K562 (cell line): ENCODE measurements at places on chromosomes 6 and 20. TPM values are rescaled to one million over a fixed set of nuclear protein-coding genes. Genes with fewer than 3 reads are reported as not detected.

DNA sequence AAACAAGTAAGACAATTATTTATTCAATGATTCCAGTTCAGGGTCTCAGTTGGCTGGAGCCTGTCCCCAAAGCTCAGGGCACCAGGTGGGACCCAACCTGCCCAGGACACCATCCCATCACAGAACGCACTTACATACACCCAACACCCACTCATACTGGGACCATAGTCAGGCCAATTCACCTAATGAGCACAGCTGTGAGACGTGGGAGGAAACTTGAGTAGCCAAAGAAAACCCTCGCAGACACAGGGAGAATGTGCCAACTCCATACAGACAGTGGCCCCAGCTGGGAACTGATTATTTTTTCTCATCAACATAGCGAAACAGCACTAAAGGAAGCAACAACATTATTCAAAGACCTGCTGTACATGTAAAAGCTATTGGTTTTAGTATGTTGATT lies 58.6 kb upstream of the DOK5 start:
- H3K4me3 ChIP-seq: no peak overlapping the region
- DNase-seq: no peak
- H3K36me3 ChIP-seq: no peaks in the 10 kb centered on the region

GRCh38 chr6:169529931-169530751 lies 171.7 kb downstream of the WDR27 start:
- no peak for DNase-seq
- no peaks in the 10 kb centered on the region; the same call in 1 of the 2 replicates for H3K27me3 ChIP-seq
- no peaks in the 10 kb centered on the region for H3K36me3 ChIP-seq
- no peak overlapping the region for H3K4me3 ChIP-seq
- no peaks in the 10 kb centered on the region for H3K4me1 ChIP-seq

DNA sequence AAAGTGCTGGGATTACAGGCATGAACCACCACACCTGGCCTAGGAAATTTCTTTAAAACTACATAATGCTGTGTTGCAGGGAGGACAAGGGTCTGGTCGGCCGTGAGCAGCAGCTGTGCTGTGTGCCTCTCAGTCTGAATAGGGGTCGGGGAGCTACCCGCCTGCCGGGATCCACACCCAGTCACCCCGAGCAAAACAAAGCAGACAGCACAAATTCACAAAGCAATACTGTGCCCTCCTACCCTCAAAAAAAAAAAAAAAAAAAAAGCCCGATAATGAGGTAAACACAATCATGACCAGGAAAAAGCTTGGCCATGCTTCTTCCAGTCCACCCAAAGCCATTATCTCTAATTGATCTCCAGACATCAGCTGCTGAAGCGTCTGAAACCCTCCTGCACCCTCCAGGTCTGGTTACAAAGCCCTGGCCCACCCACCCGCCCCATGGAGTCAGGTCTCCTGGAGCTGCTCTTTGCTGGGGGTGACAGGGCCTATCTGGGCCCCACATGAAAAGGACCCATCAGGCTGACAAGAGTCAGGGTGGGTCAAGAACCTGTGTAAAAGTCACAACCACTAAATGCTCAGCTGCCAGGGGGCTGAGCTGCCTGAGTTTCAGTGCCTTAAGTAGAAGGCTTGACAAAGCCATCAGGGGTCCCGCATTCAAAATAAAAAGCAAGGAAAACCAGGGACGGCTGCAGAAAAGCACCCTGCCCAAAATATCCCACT lies 88.2 kb downstream of the NOL4L start:
- no peak for DNase-seq
- H3K4me1 ChIP-seq: peaks cover 8% of the 10 kb centered on the region; the same call in 2 of the 3 replicates
- no peak overlapping the region for H3K4me3 ChIP-seq
- H3K36me3 ChIP-seq: peaks cover 41% of the 10 kb centered on the region
- no peaks in the 10 kb centered on the region for H3K27me3 ChIP-seq

DNA sequence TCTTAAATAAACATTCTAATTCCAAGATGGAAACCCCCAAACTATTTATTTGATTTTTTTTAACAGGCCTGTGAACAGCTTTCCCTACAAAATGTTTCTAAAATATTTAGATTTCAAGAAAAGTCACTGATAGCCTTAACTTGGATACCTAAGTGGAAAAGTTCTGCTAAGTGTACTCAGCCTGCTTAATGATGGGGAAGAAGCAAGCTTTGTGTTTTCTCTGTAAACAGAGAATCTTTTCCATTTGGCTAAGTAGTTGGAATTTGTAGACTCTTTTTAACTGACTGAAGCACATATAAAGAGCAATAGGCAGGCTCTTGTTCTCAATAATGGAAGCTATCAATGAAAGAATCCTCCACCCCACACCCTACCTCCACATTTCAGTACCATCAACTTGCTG lies 108.2 kb downstream of the KIF6 start:
- no peaks in the 10 kb centered on the region for H3K27me3 ChIP-seq
- DNase-seq: no peak
- no peak overlapping the region for H3K27ac ChIP-seq
- no peaks in the 10 kb centered on the region for H3K36me3 ChIP-seq

- no peak overlapping the region for H3K27ac ChIP-seq
- H3K4me3 ChIP-seq: no peak overlapping the region
- peaks cover 8% of the 10 kb centered on the region for H3K4me1 ChIP-seq
- H3K27me3 ChIP-seq: no peaks in the 10 kb centered on the region; the same call in 1 of the 2 replicates
Measured at GRCh38 chr6:44453146-44453545, 65.6 kb downstream of the CDC5L start.

DNA sequence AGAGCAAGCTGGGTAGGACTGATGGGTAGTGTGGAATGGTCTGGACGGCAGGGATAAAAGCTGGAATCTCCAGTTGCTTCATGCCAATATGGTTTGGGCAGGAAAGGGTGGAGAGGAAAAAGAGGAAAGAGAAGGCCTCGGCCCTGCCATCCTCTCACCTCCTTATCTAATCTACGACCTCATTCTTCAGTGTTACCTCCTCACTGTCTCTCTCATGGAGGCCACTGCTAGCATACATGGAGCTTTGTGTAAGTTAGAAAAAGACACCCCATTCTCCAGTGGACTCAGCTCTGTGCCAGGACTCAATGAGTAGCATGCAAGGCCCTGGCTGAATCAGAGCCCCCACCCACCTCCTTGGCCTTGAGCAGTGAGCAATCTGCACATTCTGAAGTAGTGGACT lies 6.1 kb upstream of the ARID1B start:
- H3K27ac ChIP-seq: no peak overlapping the region
- no peak for DNase-seq
- H3K36me3 ChIP-seq: no peaks in the 10 kb centered on the region
- no peaks in the 10 kb centered on the region; the same call in 2 of the 3 replicates for H3K27me3 ChIP-seq
- peaks cover 8% of the 10 kb centered on the region for H3K4me1 ChIP-seq
- no peak overlapping the region for H3K4me3 ChIP-seq

DNA sequence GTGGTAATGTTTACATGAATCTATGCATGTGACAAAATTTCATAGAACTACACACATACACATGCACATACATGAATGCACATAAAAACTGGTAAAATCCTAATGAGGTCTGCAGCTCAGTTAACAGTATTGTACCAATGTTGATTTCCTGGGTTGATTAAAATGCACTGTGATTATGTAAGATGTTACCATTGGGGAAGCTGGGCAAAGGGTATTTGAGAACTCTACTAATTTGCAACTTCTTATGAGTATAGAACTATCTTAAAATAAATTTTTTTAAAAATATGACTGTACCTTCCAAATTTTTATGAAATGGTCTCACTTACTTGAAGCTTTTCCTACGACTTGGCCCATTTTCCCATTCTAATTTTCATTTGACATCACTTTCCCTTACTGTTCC lies 43.4 kb upstream of the TENT5A start:
- H3K27ac ChIP-seq: no peak overlapping the region
- H3K27me3 ChIP-seq: no peaks in the 10 kb centered on the region
- H3K36me3 ChIP-seq: no peaks in the 10 kb centered on the region
- no peaks in the 10 kb centered on the region for H3K4me1 ChIP-seq
- H3K4me3 ChIP-seq: no peak overlapping the region
- no peak for DNase-seq

DNA sequence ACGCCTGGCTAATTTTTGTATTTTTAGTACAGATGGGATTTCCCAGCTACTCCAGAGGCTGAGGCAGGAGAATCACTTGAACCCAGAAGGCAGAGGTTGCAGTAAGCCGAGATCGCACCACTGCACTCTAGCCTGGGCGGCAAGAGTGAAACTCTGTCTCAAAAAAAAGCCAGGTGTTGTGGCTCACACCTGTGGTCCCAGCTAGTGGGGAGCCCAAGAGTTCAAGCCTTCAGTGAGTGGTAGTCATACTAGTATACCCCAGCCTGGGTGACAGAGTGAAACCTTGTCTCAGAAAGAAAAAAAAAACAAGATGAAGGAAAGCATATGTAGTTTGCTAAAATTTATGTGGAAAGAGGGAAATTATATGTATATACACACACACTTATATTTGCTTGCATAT lies 20.0 kb upstream of the POU5F1 start:
- no peak for DNase-seq
- no peaks in the 10 kb centered on the region for H3K4me1 ChIP-seq
- no peaks in the 10 kb centered on the region for H3K36me3 ChIP-seq
- H3K27ac ChIP-seq: no peak overlapping the region
- H3K27me3 ChIP-seq: no peaks in the 10 kb centered on the region

- H3K4me1 ChIP-seq: peaks cover 32% of the 10 kb centered on the region
- H3K27me3 ChIP-seq: no peaks in the 10 kb centered on the region
- peak within 1 kb of the TSS; percentile 91 for H3K4me3 ChIP-seq
- peak; percentile 97 for DNase-seq
- H3K36me3 ChIP-seq: peaks cover 39% of the 10 kb centered on the region; the same call in 2 of the 3 replicates
Measured at GRCh38 chr6:32127717-32128592, at the start of gene ATF6B. Gene ATF6B (minus strand): TSS chr6:32128246. CDS start chr6:32128207, 39 bp downstream.

GGTLC1 gene
- not detected in 2 replicates for total RNA-seq

MYT1 gene
- 0.02 TPM in 1 of 2 replicates, not detected in the other for total RNA-seq
